NCI-H446 treated with DMSO at 0.1 percent for 48 hours (cell line): ENCODE measurements at places on chromosomes 16 and 17.

DNA sequence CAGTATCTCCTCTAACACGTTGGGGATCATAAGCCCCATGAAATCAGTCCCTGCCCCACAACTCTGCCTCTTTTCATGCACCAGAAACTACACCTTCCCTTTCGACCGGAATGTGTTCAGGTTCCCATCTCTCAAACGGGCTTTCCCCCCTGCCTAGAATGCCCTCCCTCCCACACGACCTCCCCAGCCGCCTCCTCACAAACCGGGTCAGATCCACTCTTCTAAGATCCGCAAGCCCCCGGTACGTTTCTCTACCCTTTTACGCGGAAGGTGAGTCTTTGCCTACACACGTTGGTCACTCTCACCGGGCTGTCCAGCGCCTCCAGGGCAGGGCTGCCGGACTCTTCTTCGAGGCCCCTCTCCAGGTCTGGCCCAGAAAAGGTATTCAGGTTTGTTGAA is 708 bp downstream of the DHX33 start:
- no peak for DNase-seq

DNA sequence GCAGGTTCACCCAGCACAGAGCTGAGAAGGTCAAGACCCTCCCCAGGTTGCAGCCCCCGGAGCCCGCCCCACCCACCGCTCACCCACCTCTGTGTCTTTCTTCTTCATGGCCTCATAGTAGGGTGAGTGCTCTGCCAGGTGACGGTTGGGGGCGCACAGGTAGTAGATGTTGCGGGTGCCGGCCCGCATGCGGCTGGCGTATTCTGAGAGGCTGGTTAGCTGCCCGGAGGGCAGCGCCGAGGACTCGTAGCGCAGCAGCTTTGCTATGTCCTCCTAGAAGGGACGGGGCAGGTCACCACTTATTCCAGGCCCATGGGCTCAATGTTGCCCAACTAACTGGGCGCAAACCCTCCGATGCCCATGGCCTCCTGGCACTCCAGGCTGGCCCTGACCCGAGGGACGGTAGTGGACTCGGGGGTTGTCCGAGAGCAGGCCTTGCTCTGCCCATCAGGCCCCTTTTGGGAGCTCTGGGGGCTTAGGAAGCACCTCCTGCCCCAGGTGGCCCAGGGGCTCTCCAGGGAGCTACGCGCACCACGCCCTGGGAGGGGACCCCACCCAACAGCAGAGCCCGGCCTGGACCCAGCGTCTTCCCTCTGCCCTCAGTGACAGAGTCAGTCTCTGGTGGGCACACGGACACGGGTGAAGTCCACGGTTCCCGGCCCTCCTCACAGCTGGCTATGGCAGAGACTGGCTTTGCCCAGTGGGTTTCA is 9.9 kb downstream of the DNASE1 start:
- no peak for DNase-seq

- no peak for DNase-seq
Measured at GRCh38 chr16:4698321-4699045, 5.1 kb downstream of the NUDT16L1 start.

DNA sequence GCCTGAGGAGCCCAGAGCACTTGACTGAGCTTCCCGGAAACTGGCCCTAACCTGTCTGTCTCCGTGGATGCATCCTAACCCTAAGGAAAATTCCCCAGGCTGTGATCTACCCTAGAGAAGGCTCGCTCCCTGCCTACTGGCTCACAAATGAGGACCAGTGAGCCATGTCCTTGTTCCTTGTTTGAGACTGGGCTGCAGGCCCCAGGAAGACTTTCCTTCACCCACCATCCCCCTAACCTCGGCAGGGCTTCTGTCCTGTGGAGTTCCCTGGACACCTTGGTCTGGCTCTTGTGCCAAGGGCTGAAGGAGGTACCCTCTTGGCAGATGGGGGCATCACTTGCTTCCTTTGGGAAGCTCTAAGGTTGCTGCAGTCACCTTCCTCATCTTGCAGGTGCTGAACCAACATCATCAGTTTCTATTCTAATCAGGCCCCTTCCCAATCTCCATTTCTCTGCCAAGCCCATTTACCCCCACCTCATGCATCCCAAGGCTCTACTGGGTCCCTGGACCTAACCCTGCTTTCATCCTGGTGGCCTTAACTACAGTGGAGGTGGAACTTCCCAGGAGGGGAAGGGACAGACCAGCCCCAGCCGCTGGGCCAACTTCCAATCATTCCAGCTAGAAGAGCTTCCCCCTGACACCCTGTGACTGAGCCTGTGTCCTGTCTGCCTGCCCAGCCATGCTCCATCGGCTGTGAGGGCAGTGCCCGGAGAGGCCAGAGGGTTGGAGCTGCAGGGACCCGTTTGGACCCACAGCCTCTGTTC is 12.4 kb downstream of the RNF40 start:
- no peak for DNase-seq

DNA sequence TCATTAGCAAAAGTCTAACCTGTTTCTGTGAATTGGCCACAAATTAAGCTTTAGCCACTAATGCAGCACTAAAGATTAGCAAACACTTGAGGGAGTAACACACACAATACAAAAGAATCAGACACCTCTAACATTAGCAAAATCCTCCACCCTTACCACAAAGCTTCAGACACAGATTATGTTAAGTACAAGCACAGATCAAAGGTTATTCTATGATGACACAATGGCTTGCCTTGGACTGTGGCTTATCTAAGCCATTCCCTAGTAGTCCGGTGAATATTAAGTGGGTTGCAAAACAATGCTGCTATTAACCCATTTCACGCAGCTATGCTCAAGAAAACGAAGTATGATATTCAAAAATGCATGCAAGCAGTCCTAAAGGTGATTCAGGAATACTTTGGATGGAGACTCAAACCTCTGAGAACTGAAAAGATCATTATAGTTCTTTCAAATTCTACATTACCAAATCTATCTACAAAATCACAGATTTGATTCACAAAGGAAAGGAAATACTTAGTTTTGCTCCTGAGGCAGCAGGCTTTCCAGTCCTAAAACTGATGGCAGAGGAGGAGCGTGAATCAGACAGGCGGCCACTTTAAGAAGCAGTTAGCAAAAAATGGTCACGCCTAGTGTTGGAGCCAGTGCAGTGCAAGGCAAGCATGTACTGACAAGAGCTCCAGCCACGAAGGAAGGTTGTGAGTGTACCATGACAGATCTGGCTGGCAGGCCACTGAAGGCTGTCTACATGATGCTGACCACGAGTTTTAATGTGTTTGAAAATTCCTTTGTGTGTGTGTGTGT is 67.2 kb downstream of the PARN start:
- DNase-seq, result no peak

DNA sequence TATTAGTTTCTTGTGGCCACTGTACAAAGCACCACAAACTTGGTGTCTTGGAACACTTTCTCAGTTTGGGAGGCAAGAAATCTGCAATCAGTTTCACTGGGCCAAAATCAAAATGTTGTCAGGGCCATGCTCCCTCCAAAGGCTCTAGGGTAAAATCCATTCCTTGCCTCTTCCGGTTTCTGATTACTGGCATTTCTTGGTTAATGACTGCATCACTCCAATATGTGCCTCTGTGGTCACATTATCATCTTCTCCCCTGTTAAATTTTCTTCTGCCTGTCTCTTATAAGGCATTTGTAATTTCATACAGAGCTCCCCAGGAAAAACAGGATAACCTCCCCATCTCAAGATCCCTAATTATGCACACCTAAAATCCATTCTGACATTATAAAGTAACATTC is 34.8 kb downstream of the ZNF287 start:
- no peak for DNase-seq

DNA sequence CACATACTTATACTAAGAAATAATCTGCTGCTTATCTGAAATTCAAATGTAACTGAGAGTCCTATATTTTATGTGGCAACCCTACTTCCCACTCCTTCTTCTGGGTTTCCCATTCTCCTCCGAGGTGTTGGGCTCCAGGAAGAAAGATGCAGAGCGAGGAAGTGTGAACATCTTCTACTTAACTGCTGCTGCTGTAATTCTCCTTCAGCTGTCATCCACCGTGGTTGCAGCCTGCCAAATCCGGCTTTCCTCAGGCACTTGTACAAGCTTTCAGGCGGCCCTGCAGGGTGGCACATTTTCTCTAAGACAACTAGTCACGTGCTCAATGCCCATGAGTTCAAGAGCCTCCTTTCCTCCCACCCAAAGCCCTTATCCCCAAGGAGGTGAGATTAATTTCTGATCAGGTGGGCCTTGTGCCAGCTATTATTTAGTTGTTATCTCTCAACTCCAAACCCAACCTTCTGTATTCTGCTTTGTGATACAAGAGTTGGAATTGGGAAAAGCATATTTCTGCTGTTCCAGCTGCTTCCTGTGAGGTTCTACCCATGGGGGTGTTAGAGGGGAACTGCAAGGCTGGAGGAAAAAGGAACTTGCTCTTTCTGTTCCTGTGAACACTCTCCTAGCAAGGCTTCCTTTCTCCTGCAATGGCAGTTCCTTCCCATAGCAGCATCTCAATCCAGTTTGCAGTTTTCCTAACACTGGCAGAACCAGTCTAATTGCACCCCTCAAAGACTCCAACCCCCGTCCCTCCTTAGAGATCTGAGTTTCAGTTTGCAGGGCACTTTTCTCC is 67.6 kb upstream of the RBBP6 start:
- DNase-seq, result no peak

DNA sequence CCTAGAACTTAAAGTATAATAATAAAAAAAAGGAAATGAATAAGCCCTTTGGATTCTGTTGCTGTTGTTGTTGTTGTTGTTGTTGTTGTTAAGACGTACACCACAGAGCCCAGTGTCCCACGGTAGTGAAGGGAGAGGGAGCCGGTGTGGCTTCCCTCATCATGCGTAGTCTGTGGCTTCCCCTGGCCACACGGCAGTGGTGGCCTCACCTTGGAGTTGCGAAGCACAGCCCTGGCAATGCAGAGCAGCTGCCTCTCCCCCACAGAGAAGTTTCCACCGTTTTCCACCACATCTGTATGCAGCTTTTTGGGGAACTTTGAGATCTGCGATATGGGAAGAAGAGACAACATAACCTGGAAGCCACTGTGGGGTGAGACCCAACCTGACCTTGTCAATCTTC is 14.1 kb upstream of the ABCC12 start:
- no peak for DNase-seq

DNA sequence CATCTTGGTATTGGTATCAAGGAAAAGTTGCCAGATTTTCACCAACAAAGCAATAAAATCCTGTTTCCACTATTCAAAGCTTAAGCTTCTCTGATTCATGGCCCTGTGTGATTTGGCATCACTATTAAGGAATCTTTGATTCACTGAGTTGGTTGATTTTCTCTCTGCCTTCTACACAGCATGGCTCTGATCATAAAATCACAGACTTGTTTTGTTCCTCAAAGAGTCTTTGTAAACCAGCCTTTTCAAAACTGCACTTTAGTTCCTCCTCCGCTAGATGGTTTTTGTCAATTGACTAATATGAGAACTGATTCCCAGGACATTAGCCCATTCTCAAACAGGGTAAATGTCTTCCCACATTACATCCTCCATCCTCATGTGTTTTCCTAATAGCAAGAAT is 197.6 kb downstream of the DNAH9 start:
- no peak for DNase-seq

GRCh38 chr16:68499006-68499405 is 40.1 kb upstream of the ZFP90 start:
- no peak for DNase-seq

- DNase-seq, result no peak
Measured at GRCh38 chr17:81844887-81845286, 10.0 kb upstream of the PPP1R27 start.

- DNase-seq, result no peak
Measured at GRCh38 chr16:50245417-50246298, 20.7 kb upstream of the ADCY7 start.

GRCh38 chr17:17344507-17345293 is 41.5 kb downstream of the NT5M start:
- DNase-seq, result no peak

DNA sequence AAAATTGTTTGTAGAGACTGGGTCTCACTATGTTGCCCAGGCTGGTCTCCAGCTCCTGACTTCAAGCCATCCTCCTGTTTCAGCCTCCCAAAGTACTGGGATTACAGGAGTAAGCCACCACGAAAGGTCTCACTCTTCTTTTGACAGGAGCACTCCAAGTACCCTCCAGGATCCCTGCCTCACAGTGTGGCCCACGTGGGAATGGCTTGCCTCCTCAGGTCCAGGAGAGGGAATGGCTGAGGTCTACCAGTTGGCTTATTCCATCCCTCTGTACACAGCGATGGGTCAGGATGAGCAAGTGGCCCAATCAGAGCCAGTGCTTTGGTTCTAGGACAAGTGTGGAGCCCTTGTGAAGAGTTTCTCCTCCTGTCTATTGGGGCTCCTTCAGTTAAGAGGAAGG is 73.7 kb upstream of the ZNF423 start:
- no peak for DNase-seq

- no peak for DNase-seq
Measured at GRCh38 chr17:3688852-3689261, 7.1 kb downstream of the P2RX5 start.

DNA sequence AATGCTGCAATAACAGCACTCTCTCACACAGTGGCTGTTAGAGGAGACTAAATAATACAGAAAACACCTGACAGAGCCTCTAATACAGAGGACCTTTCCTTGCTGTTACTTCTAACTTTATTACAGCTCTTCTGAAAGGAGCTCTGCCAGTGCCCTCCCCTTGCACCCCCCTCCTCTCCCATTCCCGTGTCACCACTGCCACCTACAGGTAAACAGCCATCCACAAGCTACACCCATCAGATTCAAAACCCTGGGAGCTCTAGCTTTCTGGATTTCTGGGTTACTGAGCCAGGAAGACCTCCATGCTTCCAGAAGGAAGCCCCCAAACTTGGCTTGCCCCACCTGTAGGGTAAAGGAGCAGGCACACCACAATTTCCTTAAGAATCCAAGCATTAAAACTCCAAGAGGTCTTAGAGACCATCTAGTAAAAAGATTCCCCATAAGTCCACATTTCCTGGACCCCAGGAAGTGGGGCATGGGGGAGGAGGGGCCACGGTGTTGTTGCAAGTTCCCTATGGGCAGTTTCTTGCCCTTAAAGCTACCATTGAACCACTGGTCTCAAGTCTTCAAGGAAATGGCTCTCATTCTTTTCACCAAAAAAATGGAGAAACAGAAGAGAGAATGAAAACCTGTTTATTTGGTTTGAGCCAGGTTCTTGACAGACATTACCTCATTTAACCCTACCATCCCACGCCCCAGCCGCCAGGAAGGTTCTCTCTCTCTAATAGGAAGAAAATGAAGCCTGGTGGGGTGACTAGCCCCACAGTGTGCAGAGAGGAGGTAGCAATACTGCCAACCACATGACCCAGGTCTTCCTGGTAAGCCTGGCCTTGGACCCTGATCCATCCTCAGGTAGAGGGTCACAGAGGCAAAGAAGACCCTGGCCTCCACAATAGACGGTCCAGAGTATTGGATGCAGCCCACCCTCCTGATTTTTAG is 52.8 kb downstream of the TOM1L2 start:
- peak; percentile 53 for DNase-seq

- DNase-seq, result no peak
Measured at GRCh38 chr16:89761304-89761922, 40.1 kb downstream of the ZNF276 start.

DNA sequence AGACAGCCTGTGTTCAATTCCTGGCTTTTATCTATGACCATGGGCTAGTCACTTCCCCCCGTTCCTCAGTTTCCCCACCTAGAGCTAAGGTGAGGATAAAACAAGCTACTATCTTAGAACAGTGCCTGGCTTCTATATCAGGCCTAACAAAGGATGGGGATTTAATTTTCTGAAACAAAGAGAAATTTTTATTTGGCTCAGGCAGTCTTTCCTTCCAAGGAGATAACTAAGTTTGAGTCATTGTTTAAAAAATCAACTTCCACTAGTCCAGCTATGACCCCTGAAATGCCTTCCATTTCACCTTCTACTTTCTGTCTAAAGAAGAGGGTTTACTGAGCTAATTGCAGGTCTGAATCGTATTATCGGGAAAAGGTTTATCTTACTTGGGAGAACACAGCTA is 99.0 kb downstream of the CMIP start:
- DNase-seq, result no peak

GRCh38 chr17:5715478-5715877 is 131.2 kb upstream of the NLRP1 start:
- DNase-seq, result no peak
